ENCODE measurements at places on chromosomes 16 and 17.
A peak's percentile ranks its signal among the peaks of the same experiment; 100 is the strongest.

GRCh38 chr17:82388223-82388921 is 16.8 kb downstream of the UTS2R start:
- no peak for DNase-seq

DNA sequence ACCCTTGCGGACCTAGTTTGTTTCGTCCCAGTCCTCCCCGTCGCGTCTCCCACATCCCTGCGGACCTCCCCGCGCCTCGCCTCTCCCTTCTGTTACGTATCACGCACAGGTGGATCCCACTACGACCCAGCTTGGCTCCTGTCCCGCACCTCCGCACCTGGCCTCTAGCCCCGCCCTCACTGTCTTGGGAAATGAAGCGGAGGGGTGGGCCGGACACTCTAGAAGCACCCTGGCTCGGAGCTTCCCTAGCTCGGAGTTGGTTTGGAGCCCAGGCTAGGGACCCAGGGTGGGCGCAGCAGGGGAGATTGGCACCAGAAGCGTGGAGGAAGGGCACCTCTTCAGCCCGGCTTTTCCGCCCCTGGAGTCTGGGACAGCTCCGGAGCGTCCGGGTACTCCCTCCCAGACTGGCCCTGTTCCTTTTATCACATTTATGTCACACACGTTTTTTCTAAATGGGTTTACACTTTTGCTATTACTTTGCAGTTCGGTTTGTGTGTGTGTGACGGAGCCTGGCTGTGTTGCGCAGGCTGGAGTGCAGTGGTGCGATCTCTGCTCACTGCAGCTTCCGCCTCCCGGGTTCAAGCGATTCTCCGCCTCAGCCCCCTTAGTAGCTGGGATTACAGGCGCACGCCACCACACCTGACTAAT is 1.4 kb upstream of the CEMP1 start:
- no peak for DNase-seq

- DNase-seq: no peak
Measured at GRCh38 chr16:17591655-17592405, 121.1 kb upstream of the XYLT1 start.

GRCh38 chr16:50857881-50858280 is 116.0 kb downstream of the CYLD start:
- no peak for DNase-seq

DNA sequence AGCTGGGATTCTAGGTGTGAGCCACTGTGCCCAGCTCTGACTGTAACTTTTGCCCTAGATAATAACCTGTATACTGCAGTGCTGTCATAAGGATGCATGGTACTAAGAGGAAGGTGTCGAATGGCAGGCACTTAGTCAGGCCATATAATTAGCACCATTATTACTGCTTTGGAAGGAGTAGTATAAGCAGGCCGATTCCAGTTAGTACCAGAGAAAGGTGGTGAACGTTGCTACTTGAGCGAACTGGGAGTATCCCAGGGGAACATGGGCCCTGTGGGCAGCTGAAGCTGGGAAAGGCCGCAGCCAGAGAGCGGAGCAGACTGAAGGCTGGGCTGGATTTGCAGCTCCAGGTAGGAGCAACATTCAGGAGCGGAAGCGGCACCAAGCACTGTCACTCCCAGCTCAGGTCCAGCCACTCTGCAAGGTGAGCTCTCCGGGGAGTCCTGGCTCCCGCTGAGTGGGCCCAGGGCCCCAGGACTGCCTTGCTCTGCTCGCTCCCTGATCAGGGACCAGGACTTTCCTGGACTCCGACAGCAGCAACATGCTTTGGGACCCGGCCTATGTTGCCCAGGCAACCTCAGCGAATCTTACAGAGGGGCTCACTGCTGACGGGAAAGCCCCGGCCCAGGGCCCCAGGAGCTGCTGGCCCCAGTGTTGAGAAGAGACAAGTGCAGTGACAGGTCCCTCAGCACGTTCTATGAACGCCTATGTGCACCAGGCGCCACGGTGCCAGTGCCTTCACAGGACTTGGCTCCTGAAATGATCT is 28.6 kb downstream of the C16orf74 start:
- no peak for DNase-seq

DNA sequence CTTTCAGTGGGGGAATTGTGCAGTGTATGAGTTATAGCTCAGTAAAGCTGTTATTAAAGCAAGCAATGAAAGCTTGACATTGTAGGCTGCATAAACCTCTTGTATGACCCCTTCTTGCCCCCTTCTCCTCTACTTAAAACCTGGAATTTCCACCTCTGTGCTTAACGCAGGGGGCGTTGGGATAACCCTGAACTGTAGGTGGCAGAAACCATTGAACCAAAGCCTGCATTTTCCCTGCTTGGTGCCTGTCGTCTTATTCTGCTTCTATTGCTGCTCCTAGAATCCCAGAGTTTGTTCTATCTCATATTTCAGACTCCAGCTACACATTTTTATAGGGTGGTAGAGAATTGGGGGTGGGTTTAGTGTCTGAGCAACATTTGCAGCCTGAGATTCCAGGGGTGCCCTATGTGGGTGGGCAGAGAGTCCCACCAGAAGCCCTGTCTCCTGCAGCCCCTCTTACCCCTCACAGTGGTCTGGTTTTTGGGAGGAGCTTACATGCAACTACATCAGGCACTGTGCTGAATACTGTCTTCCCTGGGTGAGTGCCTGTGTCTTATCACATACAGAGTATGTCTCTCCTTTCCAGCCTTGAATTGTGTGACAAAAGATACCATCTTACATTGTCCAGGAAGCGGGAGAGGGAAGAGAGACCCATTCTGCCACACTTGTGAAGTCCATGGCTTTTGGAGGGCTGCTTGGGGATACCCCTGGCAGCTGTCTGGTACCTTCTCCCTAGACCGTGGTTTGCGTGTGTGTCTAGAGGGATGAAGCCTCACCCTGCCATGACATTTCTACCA is 407.7 kb upstream of the EEF2KMT start:
- DNase-seq: no peak

- DNase-seq: no peak
Measured at GRCh38 chr16:84406006-84406963, 37.9 kb downstream of the ATP2C2 start.

DNA sequence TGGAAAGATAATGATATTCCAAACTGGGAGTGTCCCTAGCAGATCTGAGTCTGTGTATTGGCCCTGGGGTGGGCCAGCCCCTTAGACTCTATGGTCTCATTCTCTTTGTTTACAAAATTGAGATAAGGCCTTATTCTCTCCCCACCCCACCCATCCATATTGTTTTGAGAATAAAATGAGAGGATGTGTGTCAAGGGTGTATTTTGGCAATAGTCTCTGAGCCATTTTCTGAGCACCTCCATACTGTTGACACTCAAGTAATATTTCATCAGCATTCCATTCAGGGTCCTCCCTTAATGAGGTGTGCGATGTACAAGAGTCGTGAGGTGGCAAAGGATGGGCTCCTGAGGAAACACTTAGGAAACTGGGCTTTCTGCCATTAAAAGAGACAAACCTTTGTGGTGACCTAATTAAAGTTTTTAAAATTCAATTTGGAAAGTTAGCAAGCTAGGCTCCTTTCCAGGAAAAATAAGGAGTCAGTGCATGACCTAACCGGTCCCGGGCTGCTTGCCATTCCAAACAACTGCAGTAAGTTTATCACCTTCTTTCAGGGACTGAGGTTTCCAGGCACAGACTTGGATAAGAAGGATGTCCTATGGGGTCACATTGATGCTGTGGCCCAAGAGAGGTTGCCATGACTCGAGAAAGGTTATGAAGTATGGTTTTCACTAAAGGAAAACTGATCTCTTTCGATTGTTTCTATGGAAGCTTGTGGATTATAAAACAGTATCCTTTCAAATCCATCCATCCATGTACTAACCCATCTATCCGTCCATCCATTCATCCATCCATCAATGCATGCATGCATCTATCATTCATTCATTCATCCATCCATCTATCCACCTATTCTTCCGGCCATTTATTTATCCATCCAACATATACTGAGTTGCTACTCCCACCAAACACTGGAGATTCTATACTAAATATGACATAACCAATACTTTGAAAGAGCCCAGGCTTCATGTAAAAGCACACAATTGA is 443.3 kb downstream of the UTP18 start:
- DNase-seq: peak; percentile 81

GRCh38 chr16:1678500-1679098 is 520 bp downstream of the JPT2 start:
- DNase-seq: no peak

- no peak for DNase-seq
Measured at GRCh38 chr17:38420518-38420917, 7.7 kb upstream of the ARHGAP23 start.

- DNase-seq: no peak
Measured at GRCh38 chr16:66251476-66252160, 114.9 kb upstream of the CDH5 start.

GRCh38 chr17:68133346-68134045 is 98.0 kb downstream of the KPNA2 start:
- no peak for DNase-seq

- DNase-seq: no peak
Measured at GRCh38 chr17:30519707-30520106, 42.5 kb downstream of the GOSR1 start.

- DNase-seq: no peak
Measured at GRCh38 chr16:65059406-65059980, 62.4 kb downstream of the CDH11 start.

- DNase-seq: no peak
Measured at GRCh38 chr17:45411348-45412105, 21.1 kb downstream of the ARHGAP27 start.

GRCh38 chr16:2713523-2713922 is 6.5 kb downstream of the PRSS27 start:
- DNase-seq: no peak

GRCh38 chr17:63429766-63430165 is 16.3 kb downstream of the CYB561 start:
- no peak for DNase-seq

DNA sequence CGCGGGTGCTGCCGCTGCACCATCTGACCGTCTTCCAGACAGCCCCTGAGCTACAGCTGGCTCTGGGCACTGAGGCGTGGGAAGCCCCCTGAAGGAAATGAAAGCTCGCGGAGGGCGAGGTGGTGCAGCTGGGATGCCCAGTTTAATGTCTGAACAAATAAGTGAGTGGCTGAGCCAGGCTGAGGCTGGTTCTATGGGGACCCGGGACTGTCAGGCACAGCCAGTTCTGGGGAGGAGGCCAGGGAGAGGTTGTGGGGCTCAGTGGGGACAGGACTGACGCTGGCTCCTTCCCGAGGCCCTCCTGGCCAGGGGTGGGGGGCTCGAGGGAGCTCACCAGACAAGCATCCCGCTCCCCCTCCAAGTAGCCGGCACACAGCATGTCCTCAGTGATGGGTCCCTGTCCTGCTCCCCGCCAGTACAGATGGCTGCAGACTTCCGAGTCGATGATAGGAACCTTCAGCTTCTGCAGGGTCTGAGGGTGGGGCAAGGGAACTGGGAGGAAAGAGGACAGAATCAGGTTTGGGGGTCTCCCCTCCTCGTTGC is 4.4 kb downstream of the PRSS22 start:
- no peak for DNase-seq

GRCh38 chr16:11325404-11326083 is 19.7 kb upstream of the RMI2 start:
- no peak for DNase-seq

GRCh38 chr17:17888371-17888770 is 51.6 kb upstream of the SREBF1 start:
- DNase-seq: no peak

DNA sequence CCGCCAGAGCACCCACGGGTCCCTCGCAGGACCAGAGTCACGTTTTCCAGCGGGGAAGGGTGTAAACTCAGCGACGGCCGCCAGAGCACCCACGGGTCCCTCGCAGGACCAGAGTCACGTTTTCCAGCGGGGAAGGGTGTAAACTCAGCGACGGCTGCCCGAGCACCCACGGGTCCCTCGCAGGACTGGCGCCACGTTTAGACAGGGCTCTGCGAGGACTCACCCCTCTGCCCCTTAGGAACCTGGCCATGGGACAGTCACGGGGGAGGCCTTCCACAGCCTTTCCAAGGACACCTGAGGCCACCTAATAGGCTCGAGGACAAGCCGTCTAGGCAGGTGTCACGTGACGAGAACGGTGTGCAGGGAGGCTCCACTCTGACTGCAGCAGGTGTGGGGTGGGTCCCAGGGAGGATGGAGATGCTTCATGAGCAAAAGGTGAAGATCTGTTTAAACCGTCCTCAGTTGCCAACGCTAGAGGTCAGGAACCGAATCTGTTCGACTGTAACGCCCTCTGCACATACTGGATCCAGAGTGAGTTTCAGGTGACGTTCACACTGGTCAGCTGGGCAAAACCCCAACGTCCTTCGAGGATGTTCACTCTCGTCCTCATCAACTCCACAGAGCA is 48.0 kb upstream of the METRNL start:
- no peak for DNase-seq

DNA sequence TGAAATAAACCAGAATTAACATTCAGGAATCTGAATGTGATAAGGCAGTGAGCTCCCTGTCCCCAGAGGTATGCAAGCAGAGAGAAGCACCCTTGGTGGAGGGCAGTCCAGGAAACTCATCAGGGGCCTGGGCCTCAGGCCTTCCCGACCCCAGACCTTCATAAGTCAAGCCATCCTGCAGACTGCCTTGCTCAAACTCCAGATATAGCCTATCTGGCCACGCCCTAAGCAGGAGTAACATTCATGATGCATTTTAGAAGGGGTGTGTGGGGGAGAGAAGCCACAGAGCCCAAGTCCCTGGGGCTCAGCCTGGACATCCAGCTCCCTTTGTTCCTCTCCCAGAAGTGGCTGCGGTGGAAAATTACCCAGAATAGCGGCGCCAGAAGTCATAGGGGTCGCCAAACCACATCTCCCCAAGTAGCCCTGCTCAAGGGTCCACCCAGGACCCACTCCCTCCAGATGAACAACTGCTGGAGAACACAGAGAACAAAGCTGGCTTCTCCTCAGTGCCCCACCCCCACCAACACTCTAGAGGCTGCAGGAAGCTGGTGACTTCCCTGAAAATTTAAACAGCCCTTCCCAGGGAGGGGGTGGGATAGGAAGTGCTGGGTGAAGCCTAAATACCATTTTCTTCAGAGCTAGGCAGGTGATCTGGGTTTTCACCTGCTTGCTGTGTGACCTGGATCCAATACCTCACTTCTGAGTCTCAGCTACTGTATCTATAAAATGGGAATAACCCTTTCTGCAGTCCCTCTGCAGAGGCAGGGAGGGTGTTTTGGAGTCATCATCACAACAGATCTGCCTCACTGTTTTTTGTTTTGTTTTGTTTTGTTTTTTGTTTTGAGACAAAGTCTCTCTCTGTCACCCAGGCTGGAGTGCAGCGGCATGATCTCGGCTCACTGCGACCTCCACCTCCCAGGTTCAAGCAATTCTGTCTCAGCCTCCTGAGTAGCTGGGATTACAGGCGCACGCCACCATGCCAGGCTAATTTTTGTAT is 1.5 kb upstream of the SREBF1 start:
- DNase-seq: peak; percentile 72

- DNase-seq: no peak
Measured at GRCh38 chr16:23836404-23837311, 875 bp downstream of the PRKCB start.

DNA sequence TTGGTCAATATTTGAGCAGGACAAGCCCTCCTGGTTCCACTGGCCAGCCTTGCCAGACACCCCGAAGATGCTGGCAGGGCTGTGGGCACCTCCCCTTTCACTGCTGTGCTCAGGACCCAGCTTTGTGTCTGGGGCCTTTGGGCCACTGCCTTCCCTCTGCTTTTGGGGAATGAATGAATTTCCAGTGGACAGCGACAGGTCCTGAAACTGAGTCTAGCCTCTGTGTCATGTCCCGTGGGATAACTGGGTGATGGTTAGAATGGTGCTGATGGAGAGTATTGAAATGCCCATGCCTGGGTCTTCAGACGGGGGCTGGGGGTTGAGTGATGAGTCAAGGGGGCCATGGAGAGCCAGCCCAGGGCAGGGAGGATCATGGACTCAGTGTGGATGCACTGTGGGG is 135.8 kb downstream of the FOXL1 start:
- DNase-seq: no peak

GRCh38 chr16:70407811-70408274 is 31.1 kb downstream of the ST3GAL2 start:
- no peak for DNase-seq
